ENCODE measurements at places on chromosomes 2 and 18. TPM values are rescaled to one million over a fixed set of nuclear protein-coding genes. Genes with fewer than 3 reads are reported as not detected.

The MYO5B gene
- total RNA-seq = 8.0 TPM

The SETBP1 gene
- total RNA-seq = 0.39 TPM

The KIF5C gene
- 0.28 TPM for total RNA-seq

The SLC9A2 gene
- 2.9 TPM for total RNA-seq

The DRC1 gene
- total RNA-seq = 0.11 TPM

The CHRND gene
- total RNA-seq = not detected

The GALNT13 gene
- 13.4 TPM for total RNA-seq

The REG3G gene
- not detected for total RNA-seq

The SP5 gene
- total RNA-seq = not detected

The CUL3 gene
- 73.4 TPM for total RNA-seq

The TEX51 gene
- not detected for total RNA-seq

The UGT1A5 gene
- total RNA-seq = 0.09 TPM

The PLEKHA3 gene
- 17.1 TPM for total RNA-seq

The ELAC1 gene
- total RNA-seq = 5.8 TPM

The PROM2 gene
- not detected for total RNA-seq

The COL3A1 gene
- total RNA-seq = 0.22 TPM

The CD8B2 gene
- not detected for total RNA-seq

The ASXL3 gene
- total RNA-seq = not detected

The RAPH1 gene
- total RNA-seq = 8.1 TPM

Measured in A549 treated with AZD2906 at 1 μM for 4 hours (cell line).